Muscle of leg (tissue), 16 donors: ENCODE measurements at places on chromosomes 7 and 10. TPM values are rescaled to one million over a fixed set of nuclear protein-coding genes. Genes with fewer than 3 reads are reported as not detected.

FLNC gene
- 339 TPM for total RNA-seq

INA gene
- 0.13 TPM for total RNA-seq

ELFN1 gene
- total RNA-seq: 4.4 TPM

DNA sequence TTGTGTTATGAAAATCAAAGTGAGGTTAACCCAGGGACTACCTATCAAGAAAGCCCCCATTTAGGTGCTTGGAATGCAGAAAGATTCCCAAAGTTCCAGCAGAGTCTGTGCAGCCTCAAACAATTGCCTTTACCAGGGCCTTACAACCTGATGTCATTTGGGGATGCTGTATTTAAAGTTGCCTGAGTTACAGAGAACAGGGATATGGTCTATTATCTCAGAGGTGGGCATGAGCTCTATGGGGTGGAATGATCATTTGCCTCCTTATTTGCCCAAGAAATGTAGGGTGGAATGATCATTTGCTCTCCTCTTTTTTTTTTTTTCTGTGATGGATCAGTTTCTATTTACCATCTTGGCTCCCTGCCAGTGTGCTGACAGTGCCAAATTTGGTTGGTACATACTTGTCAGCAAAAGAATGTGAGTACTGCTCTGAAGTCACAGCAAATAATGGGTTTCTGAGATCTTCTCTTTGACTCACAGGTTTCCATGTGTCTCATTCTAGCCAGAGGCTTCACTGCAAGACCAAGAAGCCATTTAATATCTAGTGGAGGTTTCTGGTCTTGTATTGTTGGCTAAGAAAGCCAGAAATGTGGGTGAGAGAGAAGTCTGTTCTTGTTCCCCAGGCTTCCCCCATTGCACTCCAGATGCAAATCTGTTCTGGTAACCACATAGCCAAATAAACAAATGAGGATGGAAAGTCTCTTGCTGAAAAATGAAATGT, 45.5 kb upstream of the ZNRF2 start:
- peak; percentile 73 for DNase-seq
- H3K36me3 ChIP-seq: no peaks in the 10 kb centered on the region
- peaks cover 15% of the 10 kb centered on the region for H3K4me1 ChIP-seq
- H3K27me3 ChIP-seq: no peaks in the 10 kb centered on the region
- peak overlapping the region; percentile 13 for H3K27ac ChIP-seq
- H3K4me3 ChIP-seq: no peak overlapping the region

DNA sequence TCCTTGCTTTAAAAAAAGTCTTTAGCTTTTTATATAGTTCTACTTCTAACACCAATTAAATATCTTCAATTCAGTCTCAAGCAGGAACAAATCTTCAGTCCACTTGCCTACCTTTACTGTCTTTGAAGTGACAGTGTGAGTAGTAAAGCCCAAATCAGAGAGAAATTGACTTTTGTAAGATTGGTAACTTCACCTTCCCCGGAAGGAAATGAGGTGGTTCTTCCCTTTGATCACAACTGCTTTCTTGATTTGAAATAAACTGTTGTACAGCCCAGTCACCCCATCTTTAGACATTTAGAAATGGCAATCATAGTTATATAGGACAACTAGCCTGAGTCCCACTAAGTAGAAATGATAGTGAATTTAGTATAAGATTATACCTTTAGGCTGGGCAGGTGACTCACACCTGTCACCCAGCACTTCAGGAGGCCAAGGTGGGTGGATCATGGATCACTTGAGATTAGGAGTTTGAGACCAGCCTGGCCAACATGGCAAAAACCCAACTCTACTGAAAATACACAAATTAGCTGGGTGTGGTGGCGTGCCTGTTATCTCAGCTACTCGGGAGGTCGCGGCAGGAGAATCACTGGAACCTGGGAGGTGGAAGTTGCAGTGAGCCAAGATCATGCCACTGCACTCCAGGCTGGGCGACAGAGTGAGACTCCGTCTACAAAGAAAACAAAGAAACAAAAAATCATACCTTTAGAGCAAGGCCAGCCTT, 4.7 kb downstream of the FAS start:
- no peak overlapping the region for H3K27ac ChIP-seq
- no peak overlapping the region for H3K4me3 ChIP-seq
- DNase-seq: no peak
- H3K36me3 ChIP-seq: no peaks in the 10 kb centered on the region
- H3K27me3 ChIP-seq: no peaks in the 10 kb centered on the region
- peaks cover 6% of the 10 kb centered on the region for H3K4me1 ChIP-seq
